Ecto neural progenitor cell (in vitro differentiated cells): ENCODE measurements at places on chromosomes 13 and 19.

DNA sequence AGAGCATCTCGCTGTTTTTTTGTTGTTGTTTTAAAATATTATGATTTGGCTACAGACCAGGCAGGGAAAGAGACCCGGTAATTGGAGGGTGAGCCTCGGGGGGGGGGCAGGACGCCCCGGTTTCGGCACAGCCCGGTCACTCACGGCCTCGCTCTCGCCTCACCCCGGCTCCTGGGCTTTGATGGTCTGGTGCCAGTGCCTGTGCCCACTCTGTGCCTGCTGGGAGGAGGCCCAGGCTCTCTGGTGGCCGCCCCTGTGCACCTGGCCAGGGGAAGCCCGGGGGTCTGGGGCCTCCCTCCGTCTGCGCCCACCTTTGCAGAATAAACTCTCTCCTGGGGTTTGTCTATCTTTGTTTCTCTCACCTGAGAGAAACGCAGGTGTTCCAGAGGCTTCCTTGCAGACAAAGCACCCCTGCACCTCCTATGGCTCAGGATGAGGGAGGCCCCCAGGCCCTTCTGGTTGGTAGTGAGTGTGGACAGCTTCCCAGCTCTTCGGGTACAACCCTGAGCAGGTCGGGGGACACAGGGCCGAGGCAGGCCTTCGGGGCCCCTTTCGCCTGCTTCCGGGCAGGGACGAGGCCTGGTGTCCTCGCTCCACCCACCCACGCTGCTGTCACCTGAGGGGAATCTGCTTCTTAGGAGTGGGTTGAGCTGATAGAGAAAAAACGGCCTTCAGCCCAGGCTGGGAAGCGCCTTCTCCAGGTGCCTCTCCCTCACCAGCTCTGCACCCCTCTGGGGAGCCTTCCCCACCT is 183.3 kb downstream of the KDM4B start:
- DNase-seq: no peak

DNA sequence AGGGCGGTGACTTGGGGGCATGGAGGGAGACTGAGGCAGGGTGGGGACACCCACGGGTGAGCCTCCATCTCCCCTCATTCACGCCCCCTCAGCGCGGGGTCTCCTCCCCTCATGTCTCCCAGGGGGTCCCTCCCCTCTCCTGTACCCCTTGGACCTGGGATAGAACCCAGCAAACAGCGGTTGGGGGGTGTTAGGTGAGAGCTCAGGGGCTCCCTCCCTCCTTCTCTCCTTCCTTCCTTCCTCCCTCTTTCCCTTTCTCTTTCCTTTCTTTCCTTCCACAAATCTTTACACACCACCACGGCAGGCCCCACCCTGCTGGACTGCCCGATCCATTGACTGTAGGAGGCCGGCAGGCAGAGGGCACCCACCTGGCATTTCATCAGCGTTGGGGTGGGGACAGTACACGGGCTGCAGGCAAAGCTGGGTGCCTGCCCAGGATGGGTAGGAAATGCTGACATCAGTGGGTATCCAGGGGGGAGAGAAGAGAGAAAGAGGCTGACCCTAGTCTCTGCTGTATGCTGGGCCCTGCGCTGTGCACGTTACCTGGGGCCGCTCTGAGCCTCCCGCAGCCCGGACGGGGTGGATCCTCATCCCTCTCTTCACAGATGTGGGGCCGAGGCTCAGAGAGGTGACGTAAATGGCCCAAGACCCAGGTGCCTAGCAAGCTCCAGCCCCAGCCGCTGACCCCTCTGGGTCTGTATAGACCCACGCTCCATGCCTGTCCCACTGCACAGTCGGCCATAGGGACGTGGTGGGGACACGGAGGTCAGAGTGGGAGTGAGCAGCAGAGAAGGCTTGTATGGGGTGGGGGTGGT is 3.5 kb downstream of the SSC5D start:
- DNase-seq: no peak

- DNase-seq: no peak
Measured at GRCh38 chr13:60431108-60431700, 34.2 kb downstream of the TDRD3 start.

DNA sequence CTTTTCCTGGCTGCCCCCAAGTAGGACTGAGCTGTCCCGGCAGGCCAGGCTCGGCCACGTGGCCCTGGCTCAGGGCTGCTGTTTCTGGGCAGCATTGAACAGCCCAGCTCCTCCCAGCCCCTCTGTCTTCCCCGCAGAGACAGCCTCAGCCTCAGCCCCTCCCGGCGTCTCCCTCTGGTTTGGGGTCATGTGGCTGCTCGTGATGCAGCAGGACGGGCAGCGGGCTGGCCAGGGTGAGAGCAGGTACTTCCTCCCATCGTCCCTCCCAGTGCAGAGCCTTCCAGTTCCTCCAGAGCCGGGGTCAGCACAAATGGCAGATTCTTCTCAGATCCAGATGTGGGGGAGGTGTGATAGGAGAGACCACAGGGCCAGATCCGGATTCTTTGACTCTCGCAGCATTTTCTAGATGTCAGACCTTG is 114.6 kb downstream of the KDM4B start:
- DNase-seq: no peak

- DNase-seq: no peak
Measured at GRCh38 chr19:44753932-44754749, 5.6 kb downstream of the BCL3 start.

DNA sequence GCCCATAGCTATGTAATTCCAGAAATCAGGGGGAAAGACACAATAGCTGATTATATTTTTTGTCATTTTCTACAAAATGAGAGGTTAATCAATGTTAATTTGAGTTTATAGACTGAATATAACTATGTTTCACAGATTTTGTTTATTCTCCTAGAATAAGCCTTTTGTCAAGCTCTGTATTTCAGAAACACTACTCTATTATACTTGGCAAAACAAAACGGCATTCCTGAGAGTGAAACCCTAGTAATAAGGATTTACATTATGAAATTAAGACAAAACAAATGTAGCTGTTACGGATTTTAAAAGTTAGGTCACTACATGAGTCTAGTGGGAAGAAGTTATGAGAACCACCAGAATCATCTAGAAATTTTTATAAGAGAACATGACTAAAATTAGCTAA is 334.2 kb downstream of the KLF12 start:
- DNase-seq: no peak

- no peak for DNase-seq
Measured at GRCh38 chr13:58619396-58620113, 988.0 kb downstream of the PCDH17 start.

GRCh38 chr19:56115490-56115889 is 5.6 kb downstream of the ZNF787 start:
- DNase-seq: no peak

DNA sequence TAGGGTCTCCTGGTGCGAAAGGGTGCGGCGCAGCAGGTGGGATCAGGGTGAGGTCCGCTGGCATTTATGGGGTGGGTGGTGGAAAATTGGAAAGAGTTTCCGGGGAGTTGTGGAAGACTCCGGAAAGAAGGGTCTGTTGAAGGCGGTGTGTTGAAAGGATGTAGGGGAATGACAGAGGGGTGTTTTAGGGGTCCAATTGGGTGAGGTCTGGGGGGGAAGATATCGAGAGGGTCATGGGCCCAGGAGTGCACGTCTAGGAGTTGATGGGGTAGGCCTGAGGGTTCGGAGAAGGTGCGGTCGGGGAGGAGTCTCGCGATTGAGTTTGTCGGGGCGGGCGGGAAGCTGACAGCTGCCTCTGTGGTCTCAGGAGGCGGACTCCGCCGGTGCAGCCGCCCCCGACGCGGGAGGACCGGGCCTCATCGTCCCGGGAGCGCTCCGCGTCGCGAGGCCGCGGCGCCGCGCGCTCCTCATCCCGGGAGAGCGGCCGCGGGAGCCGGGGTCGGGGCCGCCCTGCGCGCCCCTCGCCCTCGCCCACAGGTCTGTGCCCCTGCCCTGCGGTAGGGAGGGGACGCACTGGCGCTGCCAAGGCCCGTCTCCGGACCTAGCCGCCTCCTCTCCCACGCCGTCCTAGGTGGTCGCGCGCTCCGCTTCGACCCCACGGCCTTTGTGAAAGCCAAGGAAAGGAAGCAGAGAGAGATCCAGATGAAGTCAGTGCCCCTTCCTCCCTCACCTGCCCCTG is 7.0 kb downstream of the PGLYRP1 start:
- peak; percentile 67 for DNase-seq
